ENCODE measurements at places on chromosomes 3 and 15.

GRCh38 chr3:36097209-36097608 is 283.1 kb upstream of the STAC start:
- no peak for DNase-seq

GRCh38 chr3:188476935-188477334 is 323.0 kb downstream of the LPP start:
- no peak for DNase-seq

GRCh38 chr3:59280113-59280512 is 230.3 kb upstream of the CFAP20DC start:
- no peak for DNase-seq

- DNase-seq = no peak
Measured at GRCh38 chr15:62209821-62210220, 44.7 kb upstream of the C2CD4B start.

GRCh38 chr15:78749831-78750230 is 61.4 kb downstream of the ADAMTS7 start:
- no peak for DNase-seq

- no peak for DNase-seq
Measured at GRCh38 chr3:36891701-36892160, 53.1 kb downstream of the TRANK1 start.

- no peak for DNase-seq
Measured at GRCh38 chr3:155495387-155495786, 201.9 kb upstream of the STRIT1 start.

- peak; percentile 63 for DNase-seq
Measured at GRCh38 chr3:46065294-46065705, 38.0 kb upstream of the XCR1 start.

GRCh38 chr15:42203891-42204290 is 4.2 kb downstream of the VPS39 start:
- no peak for DNase-seq

DNA sequence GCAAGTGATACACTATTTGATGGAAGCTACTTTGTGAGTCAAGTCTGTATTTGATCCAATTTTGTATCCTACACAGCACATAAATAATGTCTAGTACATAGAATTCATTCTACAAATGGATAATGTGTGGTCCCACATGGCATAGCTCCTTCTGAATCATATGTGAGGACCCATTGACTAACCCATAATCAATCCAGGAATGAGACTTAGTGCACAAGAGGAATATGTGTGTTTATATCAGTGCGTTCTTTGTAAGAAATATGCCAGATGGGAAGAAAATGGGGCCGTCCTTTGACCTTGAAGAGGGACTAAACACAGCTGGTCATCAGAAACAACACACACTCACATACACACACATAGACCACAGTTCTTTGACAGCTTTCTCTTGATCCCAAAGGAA is 282.7 kb upstream of the SEMA6D start:
- no peak for DNase-seq

DNA sequence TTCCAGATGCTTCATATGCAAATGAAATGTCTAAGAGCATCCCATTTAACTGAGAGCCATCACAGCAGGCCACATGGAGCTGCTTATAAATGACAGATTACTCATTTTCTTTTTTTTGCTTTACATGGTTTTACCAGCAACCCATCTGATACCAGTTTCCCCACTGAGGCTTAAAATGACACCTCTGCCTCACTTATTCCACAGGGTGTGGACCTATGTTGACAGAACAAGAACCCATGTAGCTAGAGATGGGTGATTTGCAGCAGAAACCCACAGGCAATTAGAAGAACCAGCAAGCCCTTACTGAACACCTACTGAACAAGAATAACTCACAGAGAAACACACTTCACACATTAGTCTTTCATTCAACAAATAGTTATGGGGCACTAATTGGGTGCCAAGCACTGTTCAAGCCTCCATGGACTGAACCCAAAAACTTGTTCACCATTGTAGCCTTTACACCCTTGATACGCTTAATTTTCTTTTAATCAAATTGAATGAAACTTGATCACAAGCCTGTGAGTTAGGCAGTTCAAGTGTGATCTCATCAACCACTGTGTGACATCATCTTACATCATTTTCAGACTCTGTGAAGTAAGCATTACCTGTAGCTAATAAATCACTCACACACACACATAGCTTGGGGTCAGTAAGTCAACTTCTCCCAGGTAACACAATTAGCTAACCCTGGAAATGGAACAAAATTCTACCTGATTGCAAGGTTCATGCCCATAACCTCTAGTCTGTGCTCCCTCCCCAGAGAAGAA is 45.4 kb downstream of the MAGI1 start:
- DNase-seq = no peak

GRCh38 chr3:179463319-179463718 is 12.0 kb upstream of the GNB4 start:
- DNase-seq = no peak

- DNase-seq = no peak
Measured at GRCh38 chr15:64847876-64848716, 6.4 kb downstream of the PLEKHO2 start.

- no peak for DNase-seq
Measured at GRCh38 chr15:85624291-85624801, 170.4 kb downstream of the KLHL25 start.

GRCh38 chr3:37346227-37347005 is 172.0 kb upstream of the LRRFIP2 start:
- DNase-seq = no peak

- no peak for DNase-seq
Measured at GRCh38 chr15:43920254-43920600, 93.4 kb downstream of the WDR76 start.

DNA sequence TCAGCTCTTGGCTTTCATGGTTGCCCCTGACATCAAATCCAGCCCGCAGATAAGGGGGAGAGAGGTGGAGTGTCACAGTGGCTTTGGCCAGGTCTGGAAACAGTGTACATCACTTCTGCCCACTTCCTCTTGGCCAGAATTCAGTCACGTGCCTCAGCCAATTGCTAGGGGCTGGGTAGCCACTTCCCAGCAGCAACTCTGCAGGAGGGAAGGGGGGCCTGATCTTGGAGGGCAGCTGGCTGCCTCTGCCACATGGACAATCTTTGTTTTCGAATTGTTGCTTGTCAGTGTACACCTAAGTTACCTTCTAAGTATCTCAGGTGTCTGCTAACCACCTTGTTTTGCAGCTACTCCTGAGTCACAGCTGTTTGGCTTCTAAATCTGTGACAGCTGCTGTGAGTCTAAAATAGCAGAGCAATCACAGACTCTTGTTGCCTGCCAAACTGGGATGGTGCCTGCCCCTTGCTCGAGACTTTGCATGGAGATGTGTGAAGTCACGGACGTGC is 41.0 kb upstream of the LIMD1 start:
- DNase-seq = no peak

- no peak for DNase-seq
Measured at GRCh38 chr3:35440826-35441225, 198.5 kb upstream of the ARPP21 start.

- no peak for DNase-seq
Measured at GRCh38 chr15:56959318-56959648, 40.8 kb downstream of the TCF12 start.

GRCh38 chr15:100806157-100806556 is 73.5 kb upstream of the ALDH1A3 start:
- DNase-seq = no peak

GRCh38 chr3:118626453-118626852 is 408.2 kb downstream of the IGSF11 start:
- DNase-seq = no peak

GRCh38 chr3:43346978-43347749 is 60.8 kb downstream of the SNRK start:
- DNase-seq = no peak

DNA sequence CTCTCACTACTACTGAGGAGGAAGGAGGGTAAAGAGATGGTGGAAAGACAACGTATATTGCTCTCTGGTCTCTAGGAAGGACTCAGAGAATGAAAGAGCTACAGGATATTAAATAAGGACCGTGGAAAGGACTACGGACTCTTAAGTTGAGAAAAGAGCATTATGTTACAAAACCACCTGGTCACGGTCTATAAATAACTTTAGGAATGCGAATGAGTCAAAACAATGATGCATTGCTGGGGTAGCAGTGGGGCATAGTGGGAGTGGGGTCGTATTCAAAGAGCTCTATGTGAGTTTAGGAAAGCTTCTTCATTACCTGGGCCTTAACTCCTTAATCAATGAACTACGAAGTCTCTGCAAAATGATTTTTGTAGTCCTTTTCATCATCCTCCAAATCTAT is 295.7 kb upstream of the SOX14 start:
- DNase-seq = no peak

DNA sequence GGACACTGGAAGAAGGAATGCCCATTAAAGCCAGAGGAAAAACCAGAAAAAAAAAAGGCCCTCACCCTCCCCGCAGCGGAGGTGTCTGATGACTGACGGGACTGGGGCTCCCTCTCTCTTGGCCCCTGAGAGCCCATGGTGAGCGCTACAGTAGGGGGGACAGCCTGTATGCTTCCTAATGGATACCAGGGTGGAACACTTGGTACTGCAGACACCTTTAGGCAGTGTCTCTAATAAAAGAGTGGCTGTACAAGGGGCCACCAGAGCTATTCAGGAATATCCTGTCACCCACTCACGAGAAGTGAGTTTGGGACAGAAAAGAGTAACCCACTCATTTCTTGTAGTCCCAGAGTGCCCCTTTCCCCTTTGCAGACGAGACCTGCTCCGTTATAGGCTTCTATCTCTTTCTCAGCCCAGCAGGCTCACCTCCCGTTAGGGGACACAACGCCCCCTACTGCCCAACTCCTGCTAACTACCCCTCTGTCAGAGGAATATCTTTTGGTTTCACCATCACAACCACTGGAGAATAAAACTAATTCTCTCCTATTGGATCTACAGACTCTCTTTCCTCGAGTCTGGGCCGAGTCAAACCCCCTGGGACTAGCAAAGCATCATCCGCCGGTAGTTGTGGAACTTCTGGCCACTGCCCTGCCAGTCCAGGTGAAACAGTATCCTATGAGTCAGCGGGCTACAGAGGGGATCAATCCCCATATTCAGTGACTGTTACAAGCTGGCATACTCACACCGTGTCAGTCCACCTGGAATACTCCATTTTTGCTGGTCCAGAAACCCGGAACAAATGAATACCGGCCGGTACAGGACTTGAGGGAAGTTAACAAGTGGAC is 40.8 kb downstream of the ZBTB11 start:
- peak; percentile 61 for DNase-seq

- no peak for DNase-seq
Measured at GRCh38 chr15:64379216-64379960, 1.9 kb downstream of the PCLAF start.

- DNase-seq = no peak
Measured at GRCh38 chr3:184042617-184043016, 10.2 kb upstream of the HTR3C start.

GRCh38 chr15:27989838-27990237 is 109.3 kb downstream of the OCA2 start:
- DNase-seq = no peak

- DNase-seq = no peak
Measured at GRCh38 chr3:188931531-188931930, 240.2 kb upstream of the TPRG1 start.

DNA sequence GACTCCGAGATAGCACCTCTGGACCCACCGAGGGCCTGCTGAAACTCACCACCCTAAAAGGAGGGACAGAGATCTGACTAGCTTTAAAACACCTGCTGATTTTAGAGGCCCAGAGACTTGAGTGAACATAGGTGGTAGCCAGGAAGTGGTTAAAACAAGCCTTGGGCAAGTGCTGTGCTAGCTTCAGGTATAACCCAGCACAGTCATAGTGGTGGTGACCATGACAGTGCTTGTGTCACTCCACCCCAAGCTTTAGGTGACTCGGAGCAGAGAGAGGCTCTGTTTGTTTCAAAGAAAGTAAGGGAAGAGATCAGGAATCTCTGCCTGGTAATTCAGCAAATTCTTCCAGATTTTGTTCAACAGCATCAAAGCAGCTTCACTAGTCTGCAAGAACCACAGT is 641.1 kb upstream of the BCHE start:
- no peak for DNase-seq

DNA sequence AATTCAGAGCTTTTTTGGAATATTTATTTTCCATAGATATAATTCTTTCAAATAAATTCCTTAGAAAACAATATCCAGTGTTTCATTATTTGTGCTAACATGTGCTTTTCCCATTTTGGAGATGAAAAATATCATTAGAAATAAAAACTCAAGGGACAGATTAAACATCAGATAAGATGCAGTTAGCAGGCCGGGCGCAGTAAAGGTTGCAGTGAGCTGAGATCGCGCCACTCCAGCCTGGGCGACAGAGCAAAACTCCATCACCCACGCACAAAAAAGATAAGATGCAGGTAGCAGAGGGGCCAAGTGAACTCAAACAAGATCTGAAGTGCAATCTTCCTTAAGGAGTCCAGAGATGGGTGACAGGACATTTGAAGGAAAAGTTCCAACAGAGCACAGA is 48.0 kb downstream of the ZNF445 start:
- no peak for DNase-seq
